ENCODE measurements at places on chromosomes 1 and 21.

DNA sequence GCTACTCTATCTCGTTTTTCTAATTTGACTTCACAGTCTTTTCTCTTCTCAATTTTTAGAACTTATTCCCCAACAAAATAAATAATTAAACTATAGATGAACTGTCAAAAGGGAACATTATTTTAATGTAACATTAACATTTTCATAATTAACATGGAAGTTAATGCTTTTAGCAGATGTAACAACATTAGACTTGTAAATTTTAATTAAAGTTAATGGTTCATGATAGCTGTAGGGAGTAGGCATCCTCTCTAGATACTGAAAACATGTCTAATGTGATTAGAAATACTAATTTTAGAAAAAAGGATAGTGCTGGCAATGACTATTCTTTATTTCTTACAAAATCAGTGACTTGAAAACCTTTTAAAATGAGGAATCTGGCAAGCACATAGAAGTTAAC lies 32.1 kb upstream of the NEK7 start:
- no peak for DNase-seq

DNA sequence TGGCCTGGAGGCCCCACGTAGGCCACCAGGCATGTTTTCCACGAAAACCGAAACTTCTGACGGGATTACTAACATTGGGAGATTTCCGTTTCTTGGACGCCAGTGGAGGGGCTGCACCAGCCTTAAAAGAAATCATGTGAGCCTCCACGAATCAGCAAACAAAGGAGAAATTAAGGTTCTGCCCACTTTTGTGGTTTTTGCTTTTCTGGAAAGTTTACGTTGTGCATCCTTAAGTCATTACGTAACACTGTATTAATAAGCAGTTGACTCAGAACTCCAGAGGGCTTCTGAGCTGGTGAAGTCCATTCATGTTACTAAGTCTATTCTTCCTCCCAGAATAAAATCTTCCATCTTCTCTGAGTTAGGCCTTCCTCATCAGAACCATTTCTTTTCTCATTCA lies 168.5 kb downstream of the PSMG1 start:
- DNase-seq: no peak

- no peak for DNase-seq
Observed at GRCh38 chr21:36034211-36034913, 26.0 kb downstream of the SETD4 start.

GRCh38 chr1:195954848-195955247 lies 653.4 kb downstream of the KCNT2 start:
- DNase-seq: no peak

- no peak for DNase-seq
Observed at GRCh38 chr1:199182186-199182843, 543.5 kb downstream of the PTPRC start.

GRCh38 chr1:193094112-193094511 lies 11.1 kb downstream of the GLRX2 start:
- no peak for DNase-seq

GRCh38 chr1:108719656-108720435 lies 7.1 kb downstream of the FNDC7 start:
- DNase-seq: no peak

GRCh38 chr1:96771847-96772246 lies 50.3 kb downstream of the PTBP2 start:
- no peak for DNase-seq

GRCh38 chr21:45996311-45997204 lies 15.0 kb downstream of the COL6A1 start:
- DNase-seq: peak; percentile 37

GRCh38 chr1:93599479-93599878 lies 82.2 kb downstream of the BCAR3 start:
- no peak for DNase-seq

- DNase-seq: no peak
Observed at GRCh38 chr1:228697207-228698016, 37.9 kb upstream of the RHOU start.

DNA sequence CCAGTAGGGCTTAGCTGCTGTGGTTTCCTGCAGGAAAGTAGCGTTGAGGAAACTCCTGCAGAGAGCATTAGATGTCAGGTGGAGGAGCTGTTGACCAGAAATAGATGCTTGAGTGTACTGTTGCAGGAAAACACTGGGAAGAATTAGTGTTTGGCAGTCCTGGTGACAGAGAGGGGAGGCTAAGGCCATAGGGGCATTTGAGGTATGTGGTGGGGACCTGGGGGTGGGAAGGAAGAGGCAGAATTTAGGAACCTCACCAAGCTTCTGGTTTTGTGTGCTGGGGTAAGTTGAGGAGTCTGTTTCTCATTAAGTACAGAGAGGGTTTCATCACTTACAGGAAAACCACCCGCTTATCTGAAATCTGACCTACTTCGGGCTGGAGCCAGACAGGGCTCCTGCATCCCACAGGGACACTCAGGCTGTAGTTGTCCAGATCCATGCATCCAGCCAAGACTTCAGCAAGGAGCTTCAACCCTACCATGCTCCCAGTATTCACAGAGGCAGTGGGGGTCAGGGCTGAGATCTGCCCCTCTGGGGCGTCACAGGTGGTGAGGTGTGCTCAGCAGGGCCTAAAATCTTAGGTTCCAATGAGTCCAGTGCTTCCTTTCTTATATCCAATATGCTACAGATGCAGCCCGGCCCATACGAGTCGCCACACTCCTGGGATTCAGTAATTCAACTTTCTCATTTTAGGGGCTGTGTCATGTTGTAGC lies 15.1 kb downstream of the SH2D2A start:
- peak; percentile 57 for DNase-seq

DNA sequence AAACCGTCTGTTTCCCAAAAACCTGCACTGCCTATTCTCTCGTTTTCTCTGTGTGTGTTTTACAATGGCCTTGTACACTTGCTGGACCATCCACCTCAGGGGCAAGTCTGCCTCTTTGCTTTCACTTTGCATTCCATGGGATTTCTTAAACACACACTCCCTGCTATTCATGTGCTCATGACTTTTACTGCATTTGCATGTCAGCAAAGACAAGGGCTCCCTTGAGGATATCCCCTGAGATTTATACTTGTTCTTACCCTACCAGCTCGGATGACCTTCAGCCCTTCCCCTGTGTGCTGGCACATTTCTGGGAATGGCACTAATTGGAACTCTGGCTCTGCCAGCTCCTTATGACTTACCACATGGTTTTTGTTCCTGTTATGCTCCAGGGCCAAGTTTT lies 386.9 kb downstream of the AMY1C start:
- no peak for DNase-seq

DNA sequence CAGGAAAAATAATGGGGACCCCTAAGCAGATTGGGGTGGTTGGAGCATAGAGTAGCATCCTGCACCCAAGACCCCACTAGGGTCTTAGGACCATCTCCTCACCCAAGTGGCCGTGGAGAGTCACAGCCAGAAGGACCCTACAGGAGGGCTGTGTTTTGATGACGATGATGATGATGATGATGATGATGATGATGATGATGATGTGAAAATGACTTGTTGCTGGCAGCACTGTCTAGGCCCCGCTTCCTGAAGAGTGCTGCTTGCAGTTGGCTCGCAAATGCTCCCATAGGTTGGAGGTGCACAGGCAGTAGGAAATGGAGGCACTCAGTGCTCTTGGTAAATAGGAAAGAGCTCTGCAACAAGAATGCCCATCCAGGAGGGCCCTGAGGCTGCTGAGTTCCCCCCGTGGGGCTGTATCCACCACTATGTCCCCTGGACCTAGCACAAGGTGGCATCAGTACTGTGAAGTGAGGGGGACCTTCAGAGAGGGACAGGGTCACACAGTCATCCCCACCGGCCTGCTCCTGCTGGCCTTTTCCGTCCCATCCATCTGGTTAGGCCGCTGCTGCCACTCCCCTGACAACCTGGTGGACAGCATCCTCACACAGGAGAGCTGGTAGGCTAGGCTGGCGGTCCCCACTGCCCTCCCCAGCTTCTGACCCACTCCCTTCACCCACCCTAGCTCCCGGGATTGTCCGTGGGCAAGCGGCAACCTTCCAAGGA lies 139.6 kb downstream of the FOXD2 start:
- DNase-seq: no peak

DNA sequence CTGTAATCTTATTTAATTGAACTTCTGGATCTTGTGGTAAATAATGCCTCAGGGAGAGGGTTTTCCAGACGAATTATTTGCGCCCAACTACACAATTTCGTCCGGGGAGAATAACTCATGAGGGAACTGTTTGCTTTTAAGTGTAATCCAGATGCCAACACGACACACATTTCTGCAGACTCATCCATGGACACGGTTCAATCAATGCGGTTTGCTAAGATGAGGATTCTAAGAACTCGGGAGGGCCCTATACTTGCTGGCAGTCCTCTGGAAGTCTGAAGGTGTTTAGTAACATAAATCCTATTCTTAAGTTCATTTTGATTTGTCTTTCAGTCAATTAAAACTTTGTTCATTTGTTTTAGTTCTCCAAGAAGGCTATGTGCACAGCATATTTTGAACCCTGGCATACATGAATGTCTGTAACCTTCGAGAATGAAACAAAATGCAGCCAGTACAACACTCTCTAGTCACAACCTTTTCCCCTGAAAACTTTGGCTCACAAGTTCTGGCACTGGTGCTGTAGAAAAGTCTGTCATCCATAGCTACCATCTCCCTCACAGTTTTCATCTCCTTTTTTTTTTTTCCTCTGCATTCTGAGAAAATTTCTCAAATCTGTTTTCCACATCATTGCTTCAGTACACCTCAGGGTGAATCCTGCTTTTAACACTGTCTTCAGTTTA lies 38.8 kb downstream of the DIPK1A start:
- DNase-seq: no peak

GRCh38 chr1:116254776-116255175 lies 118.3 kb upstream of the ATP1A1 start:
- DNase-seq: no peak

GRCh38 chr1:14746393-14746792 lies 147.9 kb downstream of the KAZN start:
- DNase-seq: no peak

DNA sequence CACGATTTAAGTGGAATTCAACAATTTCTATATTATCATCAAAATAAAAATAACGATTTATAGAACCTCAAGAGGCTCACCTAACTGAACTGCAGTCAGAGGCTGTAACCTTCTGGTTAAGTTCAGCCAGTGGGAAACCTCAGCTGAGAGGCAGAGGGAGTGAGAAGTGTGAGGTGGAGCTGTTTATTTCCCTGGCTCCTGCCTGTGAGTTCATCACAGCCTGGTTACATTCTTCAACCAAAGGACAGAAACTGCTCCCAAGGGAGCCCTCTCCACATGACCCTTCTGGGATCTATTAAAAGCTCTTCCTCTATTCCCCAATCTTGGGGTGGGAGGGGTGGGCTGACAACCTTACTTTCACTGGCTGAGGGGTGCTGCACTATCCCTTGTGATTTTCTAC lies 22.2 kb downstream of the DYNLT5 start:
- DNase-seq: no peak

- no peak for DNase-seq
Observed at GRCh38 chr1:227223171-227223806, 95.0 kb downstream of the CDC42BPA start.

- DNase-seq: no peak
Observed at GRCh38 chr1:15627343-15627988, 10.2 kb downstream of the DDI2 start.

DNA sequence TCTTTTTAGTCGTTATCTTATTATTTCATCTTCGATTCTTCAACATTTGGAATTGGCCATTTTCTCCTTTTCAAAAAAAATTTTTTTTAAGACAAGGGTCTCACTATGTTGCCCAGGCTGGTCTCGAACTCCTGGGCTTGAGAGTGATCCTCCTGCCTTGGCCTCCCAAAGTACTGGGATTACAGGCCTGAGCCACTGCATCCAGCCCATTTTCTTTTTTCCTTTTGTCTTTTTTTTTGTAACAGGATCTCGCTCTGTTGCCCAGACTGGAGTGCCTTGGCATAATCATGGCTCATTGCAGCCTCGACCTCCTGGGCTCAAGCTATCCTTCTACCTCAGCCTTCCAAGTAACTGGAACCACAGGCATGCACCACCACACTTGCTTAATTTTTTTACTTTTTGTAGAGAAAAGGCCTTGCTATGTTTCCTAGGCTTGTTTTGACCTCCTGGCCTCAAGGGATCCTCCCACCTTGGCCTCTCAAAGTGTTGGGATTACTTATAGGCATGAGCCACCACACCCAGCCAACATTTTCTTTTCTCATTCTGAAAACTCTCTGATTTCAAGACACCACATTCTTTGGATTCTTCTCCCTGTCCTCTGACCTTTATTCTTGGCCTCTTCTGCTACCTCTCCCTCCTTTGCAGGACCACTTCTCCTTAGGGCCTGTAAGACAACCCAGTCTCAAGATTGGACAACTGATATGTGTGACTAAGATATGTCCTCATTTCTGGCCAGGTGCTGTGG lies 6.0 kb upstream of the MAP1LC3C start:
- no peak for DNase-seq

DNA sequence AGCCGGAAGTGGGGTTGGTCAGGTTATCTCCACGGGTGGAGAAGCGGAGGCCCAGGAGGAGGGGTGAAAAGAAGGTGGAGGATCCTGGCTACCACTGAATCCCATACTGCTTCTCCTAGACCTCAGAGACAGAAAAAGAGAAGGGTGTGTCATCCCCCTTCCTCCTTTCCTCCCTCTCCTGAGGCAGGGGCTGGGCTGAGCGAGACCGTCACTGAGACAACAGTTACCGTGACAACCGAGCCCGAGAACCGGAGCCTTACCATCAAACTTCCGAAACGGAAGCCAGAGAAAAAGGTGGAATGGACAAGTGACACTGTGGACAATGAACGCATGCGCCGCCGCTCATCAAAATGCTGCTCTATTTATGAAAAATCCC lies 42.1 kb upstream of the NBPF3 start:
- DNase-seq: peak; percentile 63

DNA sequence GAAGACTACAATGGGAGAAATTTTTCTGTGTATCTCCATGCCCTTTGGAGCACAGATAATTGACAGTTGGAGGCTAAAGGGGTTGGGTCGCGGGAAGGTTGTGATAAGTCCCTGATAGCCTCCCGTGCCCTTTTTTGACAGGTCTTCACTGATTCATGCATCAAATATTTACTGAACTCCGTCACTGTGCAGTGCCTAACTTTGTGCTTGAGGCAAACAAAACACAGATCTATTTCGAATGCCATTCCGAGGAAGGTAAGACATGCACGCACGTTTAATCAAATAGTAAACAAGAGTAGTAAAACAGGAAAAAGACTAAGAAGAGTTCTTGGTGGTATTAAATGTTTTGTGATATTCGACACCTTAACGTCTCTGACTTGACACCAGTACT lies 494 bp upstream of the PIP5K1A start:
- DNase-seq: no peak

DNA sequence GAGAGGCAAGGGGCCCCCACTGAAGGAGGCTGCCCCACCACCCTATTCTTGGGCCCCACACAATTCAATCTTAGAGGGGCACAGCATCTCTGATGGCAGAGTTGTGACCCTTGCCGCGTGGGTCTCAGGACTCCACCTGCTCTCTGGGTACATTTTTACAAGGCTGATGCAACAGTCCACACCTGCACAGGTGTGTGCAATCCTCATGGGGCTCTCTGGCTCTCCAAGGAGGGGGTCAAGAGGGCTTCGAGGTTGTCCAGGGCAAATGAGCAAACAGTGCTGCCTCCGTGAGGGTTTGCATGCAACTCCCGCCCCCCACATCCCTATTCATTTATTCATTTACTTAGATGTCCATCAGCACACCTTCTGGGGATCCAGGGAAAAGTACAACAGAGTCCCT lies 81.6 kb upstream of the IFFO2 start:
- DNase-seq: no peak

GRCh38 chr1:59007820-59008598 lies 224.2 kb upstream of the JUN start:
- no peak for DNase-seq

GRCh38 chr1:78304341-78304740 lies 186.4 kb upstream of the PTGFR start:
- DNase-seq: no peak

GRCh38 chr1:21911205-21912001 lies 25.7 kb downstream of the HSPG2 start:
- DNase-seq: no peak
